Neural progenitor cell (in vitro differentiated cells): ENCODE measurements at places on chromosomes 6 and 20.
A peak's percentile ranks its signal among the peaks of the same experiment; 100 is the strongest.

GRCh38 chr6:100283285-100283684, 181.4 kb downstream of the SIM1 start:
- peak; percentile 9 for DNase-seq

- no peak for DNase-seq
Observed at GRCh38 chr6:36825452-36825851, 13.8 kb downstream of the CPNE5 start.

- no peak for DNase-seq
Observed at GRCh38 chr20:19815553-19815991, 57.5 kb downstream of the RIN2 start.

DNA sequence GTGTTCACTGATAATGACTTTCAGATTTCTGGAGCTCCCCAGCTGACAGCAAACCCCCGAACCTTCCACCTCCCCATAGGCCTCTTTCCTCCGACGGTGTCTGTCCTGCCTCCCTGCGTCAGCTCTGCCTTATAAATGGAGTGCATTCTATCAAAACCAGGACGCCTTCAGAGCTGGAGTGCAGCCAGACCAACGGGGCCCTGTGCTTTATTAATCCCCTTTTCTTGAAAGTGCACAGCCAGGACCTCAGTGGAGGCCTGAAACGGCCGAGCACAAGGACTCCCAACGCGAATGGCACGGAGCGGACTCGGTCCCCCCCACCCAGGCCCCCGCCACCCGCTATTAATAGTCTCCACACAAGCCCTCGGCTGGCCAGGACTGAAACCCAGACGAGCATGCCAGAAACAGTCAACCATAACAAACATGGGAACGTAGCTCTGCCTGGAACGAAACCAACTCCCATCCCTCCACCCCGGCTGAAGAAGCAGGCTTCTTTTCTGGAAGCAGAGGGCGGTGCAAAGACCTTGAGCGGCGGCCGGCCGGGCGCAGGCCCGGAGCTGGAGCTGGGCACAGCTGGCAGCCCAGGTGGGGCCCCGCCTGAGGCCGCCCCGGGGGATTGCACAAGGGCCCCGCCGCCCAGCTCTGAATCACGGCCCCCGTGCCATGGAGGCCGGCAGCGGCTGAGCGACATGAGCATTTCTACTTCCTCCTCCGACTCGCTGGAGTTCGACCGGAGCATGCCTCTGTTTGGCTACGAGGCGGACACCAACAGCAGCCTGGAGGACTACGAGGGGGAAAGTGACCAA, 42.3 kb upstream of the NAA20 start:
- no peak for DNase-seq

DNA sequence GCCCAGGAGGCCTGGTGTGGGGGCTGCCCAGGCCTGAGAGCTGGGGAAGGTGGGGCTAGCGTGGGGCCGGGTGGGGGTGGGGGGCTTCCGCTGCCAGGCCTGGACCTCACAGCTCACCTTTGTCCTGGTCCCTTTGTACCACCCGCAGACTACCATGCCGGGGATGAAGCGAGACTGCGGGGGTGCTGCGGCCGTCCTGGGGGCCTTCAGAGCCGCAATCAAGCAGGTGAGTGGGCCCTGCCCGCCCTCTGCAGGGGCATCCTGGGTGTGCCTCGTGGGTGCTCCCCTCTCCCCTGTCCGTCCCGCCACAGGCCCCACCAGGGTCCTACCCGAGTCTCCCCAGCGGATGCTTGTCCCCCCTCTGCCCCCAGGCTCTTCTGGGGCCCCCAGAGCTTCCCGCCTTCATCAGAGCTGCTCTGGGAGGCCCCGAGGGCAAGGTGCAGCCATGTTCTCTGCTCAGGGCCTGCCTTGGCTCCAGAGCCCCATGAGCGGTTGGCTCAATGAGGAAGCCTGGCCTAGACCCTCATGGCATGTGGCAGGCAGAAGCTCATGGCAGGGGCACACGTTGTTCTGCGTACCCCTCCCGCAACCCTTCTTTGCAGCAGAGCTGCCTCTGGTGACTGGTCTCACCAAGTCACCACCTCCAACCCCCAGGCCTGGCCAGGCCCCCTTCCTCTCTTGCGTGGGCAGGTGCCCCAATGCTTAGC, 14.5 kb downstream of the NPEPL1 start:
- no peak for DNase-seq

DNA sequence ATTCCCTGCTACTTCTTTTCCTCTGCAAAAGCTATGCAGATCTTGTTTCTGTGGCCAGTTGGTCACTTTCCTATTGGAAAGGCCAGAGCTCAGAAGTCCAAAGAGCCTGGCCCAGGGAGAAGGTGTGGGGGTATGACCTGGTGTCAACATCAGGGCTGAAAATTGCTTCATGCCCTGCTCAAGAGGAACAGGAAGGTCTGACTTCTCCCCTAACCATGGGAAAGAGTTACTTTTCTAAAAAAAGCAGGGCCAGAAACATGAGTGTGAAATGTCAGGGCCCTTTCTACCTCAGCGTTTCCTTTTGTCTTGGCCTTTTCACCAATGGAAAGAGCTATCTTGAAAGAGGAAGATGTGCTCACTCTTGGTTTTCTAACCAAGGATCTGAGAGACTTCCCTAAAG, 117.4 kb downstream of the MAFB start:
- no peak for DNase-seq

- no peak for DNase-seq
Observed at GRCh38 chr6:154457046-154457713, 53.3 kb downstream of the CNKSR3 start.
